ENCODE measurements at places on chromosomes 7 and 10.
A peak's percentile ranks its signal among the peaks of the same experiment; 100 is the strongest.

DNA sequence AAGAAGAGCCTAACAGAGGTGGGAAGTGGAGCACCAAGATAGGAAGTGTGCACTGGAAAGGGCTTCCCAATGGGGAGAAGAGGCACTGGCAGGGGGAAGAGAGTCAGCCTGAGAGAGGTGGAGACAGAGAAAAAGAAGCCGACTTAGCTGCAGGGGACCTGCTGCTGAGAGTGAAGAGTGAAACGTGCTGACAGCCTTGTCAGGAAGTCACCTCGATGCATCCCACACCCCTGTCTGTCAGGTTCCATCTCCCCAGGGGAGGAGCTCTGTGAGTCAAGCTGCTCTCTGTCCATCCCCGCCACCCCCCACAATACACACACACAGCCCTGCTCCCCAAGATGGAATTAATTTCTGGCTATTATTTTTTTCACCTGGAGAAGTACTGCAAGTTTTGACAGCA is 14.0 kb downstream of the KAZALD1 start:
- DNase-seq: no peak

GRCh38 chr7:135879233-135879632 is 97.9 kb downstream of the MTPN start:
- no peak for DNase-seq

- no peak for DNase-seq
These were observed 14.8 kb downstream of the ZSCAN25 start for GRCh38 chr7:99631295-99632109.

- DNase-seq: no peak
These were observed 195.1 kb downstream of the CCDC3 start for GRCh38 chr10:12806228-12807095.

GRCh38 chr7:4667776-4668509 is 14.2 kb upstream of the FOXK1 start:
- DNase-seq: no peak

- DNase-seq: peak; percentile 18
These were observed 757 bp downstream of the ANKIB1 start for GRCh38 chr7:92246360-92247101.

DNA sequence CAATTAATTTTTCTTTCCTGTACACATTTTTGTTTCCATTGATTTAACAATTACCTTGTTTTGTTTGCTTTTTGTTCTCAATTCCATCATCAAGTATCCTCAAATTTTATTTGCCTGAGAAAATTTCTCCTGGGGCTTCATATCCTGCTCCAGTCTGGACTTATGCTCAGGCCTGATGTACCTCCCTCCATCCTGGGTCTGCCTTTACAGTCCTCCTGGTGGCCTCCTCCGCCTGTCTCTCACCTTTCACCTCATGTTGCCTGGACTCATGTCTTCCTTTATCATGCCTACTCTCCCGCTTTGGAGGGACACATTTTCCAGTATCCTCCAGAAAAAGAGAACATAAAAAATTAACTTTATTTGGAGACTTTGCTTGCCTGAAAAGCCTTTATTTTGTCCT is 12.1 kb upstream of the TAS2R60 start:
- DNase-seq: no peak

GRCh38 chr10:63670291-63670898 is 149.2 kb downstream of the REEP3 start:
- DNase-seq: no peak

GRCh38 chr10:73781548-73781878 is 335 bp upstream of the CHCHD1 start:
- no peak for DNase-seq

GRCh38 chr10:49243610-49244283 is 55.2 kb upstream of the C10orf71 start:
- DNase-seq: no peak

DNA sequence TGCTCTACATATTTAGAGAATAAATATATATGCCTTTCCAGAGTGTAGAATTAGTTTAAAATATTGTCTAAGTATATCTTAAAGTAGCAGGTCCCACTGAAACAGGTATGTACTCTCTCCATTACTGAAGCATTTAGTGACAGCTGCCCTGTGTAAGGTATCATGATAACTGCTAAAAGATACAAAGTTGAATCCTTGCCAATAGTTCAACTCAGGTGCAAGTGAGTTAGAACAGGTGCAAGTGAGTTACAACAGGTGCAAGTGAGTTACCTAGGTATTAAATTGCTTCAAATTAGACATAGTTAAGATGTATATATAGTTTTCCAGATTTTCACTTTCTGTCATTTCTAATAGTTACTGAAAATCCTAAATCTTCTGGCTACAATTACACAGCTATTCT is 119.1 kb downstream of the CNOT4 start:
- DNase-seq: no peak

GRCh38 chr10:128861018-128861901 is 605.8 kb upstream of the MGMT start:
- no peak for DNase-seq

DNA sequence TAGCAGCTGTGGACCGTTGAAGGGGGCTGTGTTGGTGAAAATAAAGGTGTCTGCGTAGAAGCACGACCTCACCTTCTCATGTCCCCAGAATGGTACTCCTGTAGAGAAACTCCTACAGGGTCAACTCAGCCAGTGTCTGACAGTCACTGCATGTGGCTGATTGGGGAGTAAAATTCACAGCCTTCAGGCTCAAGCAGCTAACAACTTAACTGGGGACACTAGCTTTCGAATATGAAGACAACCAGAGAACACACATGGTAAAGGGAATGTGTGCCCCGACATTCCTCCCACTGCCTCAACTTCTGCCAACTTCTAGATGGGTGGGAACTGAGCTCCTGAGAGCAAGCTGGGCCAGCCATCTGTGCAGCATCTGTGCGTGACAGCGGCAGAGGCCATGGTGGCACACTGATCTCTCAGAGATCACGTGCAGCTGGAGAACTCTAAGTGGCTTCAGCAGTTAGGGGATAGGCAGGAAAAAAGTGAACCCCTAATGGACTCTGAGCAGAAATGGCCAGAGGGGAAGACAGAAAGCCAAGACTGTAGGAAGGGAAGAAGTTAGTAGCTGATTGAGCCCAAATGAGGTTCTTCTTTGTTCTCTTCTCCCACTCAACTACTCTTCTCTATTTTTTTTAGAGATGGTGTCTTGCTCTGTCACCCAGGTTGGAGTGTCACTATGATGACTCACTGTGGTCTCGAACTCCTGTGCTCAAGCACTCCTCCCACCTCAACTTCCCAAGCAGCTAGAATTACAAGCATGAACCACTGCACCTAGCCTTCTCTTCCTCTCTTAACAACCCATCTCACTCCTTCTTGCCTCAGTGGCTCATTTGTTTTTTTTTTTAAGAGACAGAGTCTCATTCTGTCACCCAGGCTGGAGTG is 280.8 kb downstream of the ZEB1 start:
- no peak for DNase-seq

- no peak for DNase-seq
These were observed 2.1 kb downstream of the SYNPO2L start for GRCh38 chr10:73653701-73654100.

DNA sequence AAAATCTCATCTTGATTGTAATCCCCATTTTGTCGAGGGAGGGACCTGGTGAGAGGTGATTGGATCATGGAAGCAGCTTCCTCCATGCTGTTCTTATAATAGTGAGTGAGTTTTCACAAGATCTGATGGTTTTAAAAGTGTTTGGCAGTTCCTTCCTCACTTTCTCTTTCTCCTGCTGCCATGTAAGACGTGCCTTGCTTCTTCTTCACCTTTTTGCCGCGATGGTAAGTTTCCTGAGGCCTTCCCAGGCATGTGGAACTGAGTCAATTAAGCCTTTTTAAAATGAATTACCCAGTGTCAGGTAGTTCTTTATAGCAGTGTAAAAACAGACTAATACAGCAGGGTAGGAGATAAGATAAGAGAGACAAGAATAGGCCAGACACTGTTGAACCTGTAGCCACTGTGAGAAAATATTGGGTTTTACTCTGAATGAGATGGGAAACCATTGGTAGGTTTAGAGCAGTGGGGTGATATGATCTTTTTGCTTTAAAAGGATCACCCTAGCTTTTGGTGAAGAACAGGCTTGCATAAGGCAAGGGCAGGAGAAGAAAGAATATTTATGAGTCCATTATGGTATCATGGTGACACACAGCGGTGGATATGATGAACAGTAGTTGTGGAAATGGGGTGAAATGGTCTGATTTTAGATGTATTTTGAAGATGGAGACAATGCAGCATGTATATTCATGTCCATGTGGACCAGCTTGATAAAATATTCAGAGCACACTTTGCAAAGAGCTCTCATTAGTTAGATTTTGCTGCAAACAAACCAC is 11.5 kb downstream of the OR6B1 start:
- DNase-seq: no peak

DNA sequence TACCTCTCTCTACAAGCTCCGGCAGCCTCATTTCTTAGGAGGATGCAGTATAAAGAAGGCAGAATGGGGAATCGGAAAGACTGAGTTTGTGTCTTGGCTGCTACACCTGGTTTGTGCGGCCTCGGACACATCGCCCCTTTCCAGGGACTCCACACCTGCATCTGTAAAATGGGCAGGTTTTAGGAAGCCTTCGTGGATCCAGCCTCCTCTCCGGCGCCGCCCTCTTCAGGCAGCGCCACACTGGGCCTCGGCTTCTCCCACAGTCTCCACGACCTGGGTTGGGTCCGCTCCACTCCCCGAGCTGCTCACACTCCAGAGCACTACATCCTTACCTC is 341 bp downstream of the GOT1 start:
- no peak for DNase-seq

DNA sequence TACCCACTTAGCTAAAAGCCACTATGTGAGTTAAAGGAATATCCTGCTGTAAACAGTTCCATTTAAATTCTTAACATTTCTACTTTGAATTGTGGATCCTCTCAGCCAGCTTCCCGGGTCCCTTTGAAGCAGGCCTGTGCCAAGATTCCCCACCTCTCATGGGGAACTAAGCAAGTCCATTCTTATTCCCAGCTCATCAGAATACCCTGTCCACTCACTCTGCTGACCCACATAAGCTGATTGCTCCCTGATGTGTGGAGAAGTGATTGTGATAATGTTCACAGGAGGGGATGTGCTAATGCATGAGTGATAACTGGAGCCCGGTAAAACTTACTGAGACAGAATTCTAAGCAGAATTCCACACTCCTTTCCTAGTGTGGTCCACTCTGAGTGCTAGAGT is 709.7 kb downstream of the CNTNAP2 start:
- DNase-seq: no peak

GRCh38 chr10:112874982-112875381 is 75.1 kb upstream of the TCF7L2 start:
- DNase-seq: no peak

DNA sequence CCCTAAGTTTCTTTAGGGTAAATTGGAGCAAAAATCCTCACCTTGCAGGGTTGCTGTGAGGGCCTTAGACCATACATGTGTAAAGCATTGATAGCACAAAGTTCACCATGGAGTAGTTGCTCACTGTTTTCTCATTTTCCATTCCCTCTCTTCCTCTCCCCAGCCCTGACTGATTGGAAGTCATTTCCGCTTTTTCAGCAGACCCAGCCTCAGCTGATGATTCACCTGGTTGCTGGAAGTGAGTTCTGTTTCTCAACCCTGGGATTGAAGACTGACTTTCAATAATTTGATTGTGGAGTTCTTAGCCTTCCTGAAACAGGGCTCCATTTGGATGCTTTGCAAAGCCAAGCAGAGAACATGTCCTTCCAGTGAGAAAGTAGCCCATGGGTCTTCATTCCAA is 107.0 kb downstream of the PLXNA4 start:
- no peak for DNase-seq

DNA sequence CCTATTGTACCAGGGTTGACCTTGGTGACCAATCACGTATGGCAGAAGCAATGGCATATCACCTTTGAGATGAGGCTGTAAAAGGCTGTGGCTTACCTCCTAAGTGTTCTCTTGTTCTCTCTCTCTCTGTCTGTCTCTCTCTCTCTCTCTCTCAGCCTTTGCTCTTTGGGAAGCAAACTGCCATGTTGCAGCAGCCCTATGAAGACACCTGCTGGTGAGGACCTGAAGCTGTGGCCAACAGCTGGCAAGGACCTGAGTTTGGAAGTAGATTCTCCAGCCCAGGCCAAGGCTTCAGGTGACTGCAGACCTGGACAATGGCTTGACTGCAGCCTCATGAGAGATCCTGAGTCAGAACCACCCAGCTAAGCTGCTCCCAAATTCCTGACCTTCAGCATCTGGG is 161.4 kb downstream of the GPAM start:
- DNase-seq: no peak

DNA sequence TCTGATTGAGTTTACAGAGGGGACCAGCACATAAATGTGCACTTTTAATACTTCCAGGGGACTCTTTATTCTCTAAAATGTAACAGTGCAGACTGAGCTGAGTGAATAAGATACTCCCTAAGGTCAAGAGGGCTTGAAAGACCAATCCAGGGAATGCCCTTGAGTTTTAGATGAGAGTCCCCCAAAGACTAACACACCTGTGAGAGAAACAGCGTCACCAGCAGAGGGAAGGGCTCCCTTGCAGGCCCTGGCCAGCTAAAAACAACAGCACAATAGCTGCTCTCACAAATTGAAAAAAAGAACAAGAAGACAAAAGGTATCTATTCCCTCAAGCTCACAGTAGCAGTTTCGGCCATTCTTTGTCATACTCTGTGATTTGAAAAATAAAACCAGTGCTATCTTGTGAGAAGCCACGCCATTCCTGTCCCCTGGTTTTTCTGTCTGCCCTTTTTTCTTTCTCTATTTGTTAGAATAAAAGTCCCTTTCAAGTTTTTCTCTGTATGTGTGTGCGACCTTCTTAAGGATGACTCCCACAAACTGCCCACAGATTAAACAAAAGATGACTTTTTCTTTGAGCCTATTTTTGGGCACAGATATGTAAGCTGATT is 230.4 kb upstream of the BMPER start:
- DNase-seq: no peak

GRCh38 chr7:72023926-72024325 is 388.2 kb downstream of the CALN1 start:
- DNase-seq: no peak
